ENCODE measurements at places on chromosomes 13 and 19. TPM values are rescaled to one million over a fixed set of nuclear protein-coding genes. Genes with fewer than 3 reads are reported as not detected.

DNA sequence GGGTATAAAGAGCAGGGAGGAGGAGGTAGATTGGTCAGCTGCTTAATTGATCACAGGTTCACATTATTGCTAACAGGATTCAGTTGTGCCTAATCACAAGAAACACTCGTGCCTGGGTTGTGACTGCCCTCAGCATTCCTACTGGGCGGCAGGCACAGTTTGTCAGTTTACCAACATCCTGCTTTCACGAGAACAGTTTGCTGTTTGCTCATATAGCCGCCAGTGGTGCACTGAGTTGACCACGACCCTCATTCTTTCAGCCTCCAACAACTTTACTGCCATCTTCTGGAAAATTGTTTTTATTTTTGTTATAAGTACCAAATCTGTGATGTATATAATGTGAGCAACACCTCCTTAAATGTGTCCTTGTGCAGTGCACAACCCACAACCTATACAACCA lies 16.2 kb upstream of the IFT88 start:
- DNase-seq, result no peak

Gene KLK10
- total RNA-seq, result not detected

- no peak for DNase-seq
Observed at GRCh38 chr13:28333204-28333881, 161.6 kb downstream of the FLT1 start.

DNA sequence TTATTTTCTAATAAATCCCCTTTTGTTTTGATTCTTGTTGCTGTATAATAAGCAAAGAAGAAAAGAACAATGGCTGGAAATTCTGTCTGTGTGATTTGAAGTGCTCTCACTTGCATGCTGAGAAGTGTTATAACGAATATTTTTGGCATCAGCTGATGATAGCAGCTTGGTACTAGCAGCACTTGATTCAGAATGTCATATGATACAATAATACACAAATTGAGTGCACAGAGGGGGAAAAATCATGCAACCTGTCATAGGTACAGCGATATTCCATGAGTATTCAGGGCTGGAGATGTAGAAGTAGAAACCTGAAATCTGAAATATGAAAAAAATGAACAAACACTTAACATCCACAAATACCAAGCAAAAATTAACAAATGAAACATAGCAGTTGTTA lies 108.1 kb downstream of the FGF14 start:
- no peak for DNase-seq
